ENCODE measurements at places on chromosomes 4 and X.

DNA sequence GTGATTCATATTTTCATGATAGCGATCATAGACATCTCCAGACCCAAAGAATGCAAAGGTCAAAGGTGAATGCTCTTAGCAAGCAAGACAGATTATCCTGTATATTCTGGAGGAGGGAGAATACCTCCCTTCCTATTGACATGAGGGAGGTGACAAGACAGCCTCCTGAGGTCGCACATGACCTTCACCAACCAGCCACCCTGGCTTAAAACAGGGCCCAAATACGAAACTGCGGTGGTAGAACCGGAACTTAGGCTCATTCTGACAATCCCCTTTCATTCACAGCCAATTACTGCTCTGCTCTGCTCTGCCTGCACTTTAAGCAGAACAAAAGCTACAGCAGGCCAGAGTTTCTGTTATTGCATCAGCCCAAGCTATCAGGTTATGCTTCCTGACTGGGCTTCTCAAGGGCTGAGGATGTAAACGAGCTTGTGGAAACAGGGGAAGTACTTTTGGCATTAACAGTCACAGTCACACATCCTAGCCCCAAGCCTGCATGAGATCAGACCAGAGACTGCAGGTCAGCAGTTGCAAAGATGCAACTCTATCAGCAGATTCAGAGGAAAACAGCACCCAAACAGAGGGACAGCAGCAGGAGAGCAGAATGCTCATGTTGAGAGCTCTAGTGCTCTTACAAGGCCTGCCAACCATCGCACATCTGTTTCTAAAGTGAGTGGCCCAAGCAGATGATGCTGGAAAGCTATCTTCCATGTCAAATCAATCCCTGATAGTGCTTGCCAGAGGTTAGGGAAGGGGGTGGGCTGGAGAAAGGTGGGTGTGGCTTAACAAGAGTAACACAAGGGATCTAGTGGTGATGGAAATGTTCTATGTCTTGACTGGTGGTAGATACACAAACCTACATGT is 51.3 kb upstream of the MAP3K15 start:
- no peak for DNase-seq

DNA sequence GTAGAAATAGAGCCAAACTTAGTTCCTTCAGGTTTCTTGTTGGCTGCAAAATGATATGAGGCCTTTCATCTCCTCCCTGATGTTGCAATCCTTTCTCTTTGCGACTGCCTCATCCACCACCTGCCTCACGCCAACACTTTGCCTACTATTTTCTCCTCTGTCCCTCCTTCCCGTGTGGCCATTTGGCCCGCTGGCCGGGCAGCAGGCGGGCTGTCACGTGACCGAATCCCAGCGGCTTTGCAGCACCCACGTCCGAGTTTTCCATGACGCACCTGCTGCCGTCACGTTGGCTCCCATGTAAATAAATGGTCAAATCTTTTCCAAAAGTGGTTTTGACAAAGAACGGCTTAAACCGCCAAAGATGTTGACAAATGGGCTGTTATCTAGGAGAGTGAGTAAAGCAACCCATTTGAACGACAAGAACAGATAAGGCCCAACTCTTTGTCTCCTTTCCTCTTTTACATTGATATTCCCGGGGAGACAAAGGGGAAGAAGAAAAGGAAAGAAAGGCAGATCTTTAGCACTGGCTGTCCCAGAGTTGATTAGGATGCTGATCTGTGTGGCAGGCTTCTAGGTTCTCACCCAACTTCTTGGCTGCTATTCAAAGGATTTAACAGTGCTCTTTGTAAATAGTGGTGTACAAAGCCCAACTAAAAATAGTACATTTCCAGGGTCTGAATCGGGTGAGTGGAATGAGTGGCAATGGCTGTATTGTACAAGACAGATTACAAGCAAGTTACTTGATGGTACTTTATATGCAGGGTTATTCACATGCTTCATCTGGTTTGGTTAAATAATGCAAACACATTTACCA is 174.2 kb upstream of the JADE1 start:
- DNase-seq = peak; percentile 11

- no peak for DNase-seq
Measured at GRCh38 chr4:37765741-37766140, 60.7 kb upstream of the PGM2 start.

- DNase-seq = no peak
Measured at GRCh38 chr4:169723207-169723965, 34.4 kb downstream of the HPF1 start.

DNA sequence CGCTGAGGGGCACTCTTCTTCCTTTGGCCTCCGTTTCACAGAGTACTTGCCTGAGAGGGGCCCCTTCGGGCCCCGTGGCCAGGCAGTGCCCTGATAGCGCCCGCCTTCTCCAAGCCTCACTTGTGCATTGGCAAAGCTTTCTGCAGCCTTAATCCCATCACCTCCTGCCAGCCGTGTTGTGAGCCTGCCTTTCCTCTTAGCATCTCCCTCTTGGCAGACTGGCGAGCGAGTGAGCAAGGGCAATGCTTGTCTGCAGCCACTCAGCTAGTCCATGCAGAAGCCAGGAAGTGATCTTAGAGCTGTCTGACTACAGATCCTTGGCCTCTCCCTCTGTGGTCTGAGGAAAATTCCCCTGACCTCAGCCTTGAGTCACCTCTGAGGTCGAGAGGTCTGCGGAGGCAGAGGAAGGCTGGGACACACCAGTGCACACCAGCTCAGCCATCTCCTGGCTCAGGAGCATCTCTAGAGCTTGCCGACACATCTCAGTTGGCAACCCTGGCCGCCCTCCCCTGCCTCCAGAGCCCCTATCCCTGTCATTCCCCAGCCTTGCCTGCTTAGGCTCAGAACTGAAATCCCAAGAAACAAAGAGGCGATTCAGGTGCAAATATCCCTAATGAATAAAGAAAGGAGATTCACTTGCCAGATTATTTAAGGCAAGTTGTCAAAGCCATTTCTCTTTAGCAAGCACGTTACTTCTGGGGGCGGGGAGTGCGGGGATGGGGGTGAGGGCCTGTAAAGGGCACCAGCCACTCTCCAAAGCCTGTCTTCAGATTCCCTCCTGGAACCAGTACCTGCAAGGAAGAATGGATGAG is 143.5 kb upstream of the MAMLD1 start:
- no peak for DNase-seq

DNA sequence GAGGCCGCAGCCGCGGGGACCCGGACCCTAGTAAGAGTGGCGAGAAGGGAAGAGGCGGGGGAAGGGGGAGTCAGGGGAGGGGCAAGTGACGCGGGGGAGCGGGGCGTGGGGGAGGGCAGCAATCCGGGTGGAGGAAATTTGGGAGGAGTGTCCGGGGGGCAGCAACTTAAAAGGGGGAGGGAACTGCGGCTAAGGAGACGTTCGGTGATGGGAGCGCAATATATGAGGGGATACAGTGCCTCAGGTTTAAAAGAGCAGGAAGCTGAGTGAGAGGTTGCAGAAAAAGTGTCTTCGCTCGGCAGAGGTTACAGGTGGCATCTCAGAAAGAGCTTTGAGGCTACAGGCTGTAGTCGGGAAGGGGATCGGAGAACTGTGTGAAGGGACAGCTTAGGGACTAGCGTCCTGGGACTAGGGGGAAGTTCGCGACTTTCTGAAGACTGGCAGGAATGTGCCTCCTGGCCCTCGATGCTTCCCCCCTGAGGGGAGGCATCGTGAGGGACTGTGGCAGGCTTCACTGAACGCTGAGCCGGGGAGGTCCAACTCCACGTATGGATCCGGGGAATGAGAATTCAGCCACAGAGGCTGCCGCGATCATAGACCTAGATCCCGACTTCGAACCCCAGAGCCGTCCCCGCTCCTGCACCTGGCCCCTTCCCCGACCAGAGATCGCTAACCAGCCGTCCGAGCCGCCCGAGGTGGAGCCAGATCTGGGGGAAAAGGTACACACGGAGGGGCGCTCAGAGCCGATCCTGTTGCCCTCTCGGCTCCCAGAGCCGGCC is 519 bp downstream of the FOXO4 start:
- peak; percentile 36 for DNase-seq

DNA sequence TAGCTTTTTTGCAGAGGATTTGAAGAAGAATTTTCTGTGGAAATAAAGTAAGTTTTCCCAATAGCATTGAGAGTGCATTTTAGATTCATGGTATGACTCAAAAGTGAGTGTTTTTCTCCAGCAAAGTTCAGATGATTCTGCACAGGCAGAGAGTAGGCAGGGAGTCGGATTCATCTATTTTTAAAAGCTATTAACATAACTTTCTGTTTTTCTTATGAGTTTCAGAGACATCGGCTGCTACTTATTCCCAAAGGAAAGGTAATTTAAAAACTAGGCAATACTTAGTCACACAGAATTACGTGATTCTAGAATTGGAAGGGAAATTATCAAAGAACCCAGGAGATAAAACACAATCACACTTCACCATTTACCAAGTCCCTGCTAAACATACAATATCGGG is 4.4 kb downstream of the CCDC110 start:
- DNase-seq = no peak

- no peak for DNase-seq
Measured at GRCh38 chr4:182453830-182454229, 210.6 kb downstream of the TENM3 start.

GRCh38 chr4:163613383-163613782 is 118.9 kb downstream of the TMA16 start:
- no peak for DNase-seq

DNA sequence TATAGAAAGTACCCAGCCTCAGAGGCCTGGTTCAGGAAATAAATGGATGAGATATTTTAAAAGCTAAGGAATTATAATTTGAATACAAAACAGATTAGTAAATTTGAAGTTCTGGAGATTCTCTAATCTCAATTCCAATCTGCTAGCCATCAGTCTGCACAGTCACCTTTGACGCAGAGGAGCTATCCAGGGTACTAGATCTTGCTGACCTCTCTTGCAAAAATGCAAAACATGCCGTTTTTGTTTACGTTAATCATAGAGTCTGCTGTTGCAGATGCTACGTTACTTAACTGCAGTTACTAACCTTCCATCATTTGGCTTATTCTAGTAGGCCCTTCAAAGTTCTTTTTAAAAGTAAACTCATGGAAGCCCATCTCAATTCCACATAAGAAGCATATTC is 10.4 kb downstream of the CCSER1 start:
- DNase-seq = no peak

GRCh38 chr4:7103031-7103606 is 35.3 kb upstream of the GRPEL1 start:
- DNase-seq = peak; percentile 43

GRCh38 chr4:125951261-125951887 is 636.6 kb downstream of the FAT4 start:
- no peak for DNase-seq

- DNase-seq = no peak
Measured at GRCh38 chr4:174012135-174012885, 271.2 kb downstream of the FBXO8 start.

- no peak for DNase-seq
Measured at GRCh38 chrX:73922856-73923455, 360.0 kb downstream of the CHIC1 start.

- DNase-seq = peak; percentile 27
Measured at GRCh38 chr4:123397144-123398065, 810 bp downstream of the SPRY1 start.

DNA sequence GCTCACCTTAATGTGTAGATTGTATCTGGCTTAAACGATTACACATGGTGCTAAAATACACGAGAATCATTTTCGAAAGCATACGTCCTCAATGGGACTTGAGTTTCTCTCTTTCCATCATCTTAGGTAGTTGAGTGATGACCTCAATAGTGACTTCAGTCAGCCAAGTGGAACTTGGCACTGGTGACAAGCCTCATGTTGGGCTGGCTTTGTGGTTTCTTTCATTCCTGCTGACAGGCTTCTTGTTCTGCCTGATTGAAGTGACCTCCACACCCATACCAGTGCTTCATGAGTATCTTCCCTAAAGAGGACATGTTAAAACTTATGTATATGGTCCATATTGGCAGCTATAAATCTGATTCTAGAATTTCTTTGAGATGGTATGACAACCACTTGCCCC is 159.1 kb upstream of the WDR1 start:
- DNase-seq = no peak

DNA sequence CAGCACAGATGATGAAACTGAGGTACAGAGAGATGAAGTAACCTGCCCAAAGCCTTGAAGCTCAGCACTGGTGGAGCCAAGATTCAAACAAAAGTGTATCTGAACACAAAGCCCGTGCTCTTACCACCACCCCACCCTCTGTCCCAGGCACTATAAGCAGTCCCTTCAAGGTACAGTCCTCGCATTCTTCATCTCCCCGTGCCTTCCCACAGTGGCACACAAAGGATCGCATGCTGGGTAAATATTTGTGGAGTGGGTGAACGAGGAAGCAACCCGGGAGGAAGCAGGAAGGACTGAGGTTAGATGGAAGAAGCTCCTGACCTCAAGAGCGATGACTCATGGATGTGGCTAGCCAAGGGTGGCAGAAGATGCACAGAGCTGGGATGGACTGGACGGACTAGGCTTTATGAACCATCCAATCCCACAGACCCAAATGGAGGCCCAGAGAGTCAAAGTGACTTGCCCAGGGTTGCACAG is 18.4 kb downstream of the IQSEC2 start:
- DNase-seq = no peak

- no peak for DNase-seq
Measured at GRCh38 chrX:19556202-19556601, 40.9 kb upstream of the MAP3K15 start.

DNA sequence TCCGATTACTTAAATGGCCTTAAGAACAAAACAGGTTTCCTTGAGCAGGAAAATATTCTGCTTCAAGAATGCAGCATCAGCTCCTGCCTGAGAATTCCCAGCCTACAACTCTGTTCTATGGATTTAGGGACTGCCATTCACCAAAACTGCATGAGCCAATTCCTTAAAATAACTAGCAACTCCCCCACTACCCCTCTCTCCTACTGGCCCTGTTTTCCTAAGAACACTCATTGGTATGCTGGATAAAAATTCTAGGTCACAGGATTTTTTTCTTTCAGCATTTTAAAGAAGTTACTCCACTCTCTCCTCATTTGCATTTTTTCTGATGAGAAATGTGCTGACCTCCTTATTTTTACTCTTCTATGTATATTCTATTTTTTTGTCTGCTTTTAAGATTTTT is 347.1 kb downstream of the IDS start:
- no peak for DNase-seq

DNA sequence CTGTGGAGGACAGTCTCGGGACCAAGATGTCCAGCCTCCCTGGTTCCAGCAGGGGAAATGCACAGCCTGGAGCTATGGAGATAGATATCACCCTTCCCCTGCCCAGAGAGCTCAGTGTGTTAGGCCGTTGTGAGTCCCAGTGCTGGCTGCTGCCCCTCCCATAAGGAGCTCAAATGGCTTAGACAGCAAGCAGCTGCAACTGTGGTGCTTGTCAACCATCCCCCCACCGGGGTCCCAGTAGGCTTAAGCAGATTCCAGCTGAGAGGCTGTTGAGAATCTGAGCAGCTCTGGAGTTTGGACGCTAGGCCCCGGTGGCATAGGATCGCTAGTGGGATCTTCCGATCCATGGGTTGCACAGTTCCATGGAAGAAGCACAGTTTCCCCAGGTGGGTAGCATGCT is 181.8 kb upstream of the POF1B start:
- DNase-seq = no peak

- no peak for DNase-seq
Measured at GRCh38 chr4:177322881-177323280, 13.2 kb downstream of the NEIL3 start.

- no peak for DNase-seq
Measured at GRCh38 chr4:105805501-105806120, 89.7 kb upstream of the NPNT start.

- no peak for DNase-seq
Measured at GRCh38 chr4:41390661-41391060, 133.9 kb downstream of the UCHL1 start.
